ENCODE measurements at places on chromosomes 13 and 19.

DNA sequence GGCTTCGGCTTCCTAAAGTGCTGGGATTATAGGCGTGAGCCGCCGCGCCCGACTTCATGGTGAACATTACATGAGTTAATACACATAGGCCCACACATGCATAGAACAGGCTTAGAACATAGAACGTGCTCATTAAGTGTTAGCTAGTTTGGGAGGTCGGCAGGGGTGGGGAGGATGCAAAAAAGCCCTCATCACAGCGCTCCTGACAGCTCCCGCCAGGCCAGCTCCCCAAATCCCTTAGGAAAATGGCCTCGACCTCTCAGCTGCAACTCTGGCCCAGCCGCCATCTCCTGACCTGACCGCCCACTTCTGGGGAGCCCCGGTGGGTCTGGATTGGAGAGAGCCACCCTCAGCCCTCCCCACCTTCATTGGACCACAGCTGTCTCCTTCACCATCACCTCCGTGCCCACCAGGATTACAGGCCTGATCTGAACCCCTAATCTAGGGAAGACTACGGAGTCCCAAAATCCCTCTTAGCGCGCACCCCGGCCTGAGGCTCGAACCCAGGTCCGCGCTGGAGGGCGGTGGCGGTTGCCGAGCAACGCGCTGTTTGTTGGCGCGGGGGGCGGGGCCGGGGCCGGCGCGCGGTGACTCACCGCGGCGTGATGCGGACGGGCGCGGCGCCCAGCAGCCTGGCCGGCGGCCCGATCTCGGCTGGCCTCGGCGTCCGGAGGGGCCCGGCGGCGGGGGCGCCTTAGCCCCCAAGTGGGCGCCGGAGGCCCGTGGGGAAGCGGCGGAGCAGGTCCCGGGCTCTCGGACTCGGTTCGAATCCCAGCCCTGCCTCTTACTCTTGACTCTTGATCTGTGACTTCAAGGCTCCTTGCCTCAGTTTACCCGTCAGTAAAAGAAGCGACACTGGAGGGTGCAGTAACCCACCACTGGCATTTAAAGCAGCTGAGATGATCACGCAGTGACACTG is 26.7 kb upstream of the NANOS3 start:
- DNase-seq, result peak; percentile 68

DNA sequence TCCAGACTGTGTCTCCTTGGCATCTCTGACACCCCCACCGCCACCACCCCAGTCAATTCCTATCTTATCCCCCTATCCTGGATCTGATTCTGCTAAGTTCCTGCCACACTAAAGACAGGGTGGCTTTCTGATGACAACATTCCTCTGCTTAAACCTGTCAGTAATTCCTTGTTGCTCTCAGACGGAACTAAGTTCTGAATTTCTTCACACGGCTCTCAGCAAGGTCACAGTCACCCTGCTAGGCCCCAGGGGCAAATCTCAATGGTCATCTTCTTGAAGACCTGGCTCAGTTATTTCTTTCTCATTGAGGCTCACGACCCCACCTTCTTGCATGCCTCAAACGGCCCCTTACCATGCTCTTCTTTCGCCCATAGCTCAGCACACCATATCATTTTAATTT is 7.6 kb downstream of the ALOX5AP start:
- no peak for DNase-seq

- DNase-seq, result peak; percentile 54
Measured at GRCh38 chr19:41994521-41994971, 516 bp upstream of the ATP1A3 start.

DNA sequence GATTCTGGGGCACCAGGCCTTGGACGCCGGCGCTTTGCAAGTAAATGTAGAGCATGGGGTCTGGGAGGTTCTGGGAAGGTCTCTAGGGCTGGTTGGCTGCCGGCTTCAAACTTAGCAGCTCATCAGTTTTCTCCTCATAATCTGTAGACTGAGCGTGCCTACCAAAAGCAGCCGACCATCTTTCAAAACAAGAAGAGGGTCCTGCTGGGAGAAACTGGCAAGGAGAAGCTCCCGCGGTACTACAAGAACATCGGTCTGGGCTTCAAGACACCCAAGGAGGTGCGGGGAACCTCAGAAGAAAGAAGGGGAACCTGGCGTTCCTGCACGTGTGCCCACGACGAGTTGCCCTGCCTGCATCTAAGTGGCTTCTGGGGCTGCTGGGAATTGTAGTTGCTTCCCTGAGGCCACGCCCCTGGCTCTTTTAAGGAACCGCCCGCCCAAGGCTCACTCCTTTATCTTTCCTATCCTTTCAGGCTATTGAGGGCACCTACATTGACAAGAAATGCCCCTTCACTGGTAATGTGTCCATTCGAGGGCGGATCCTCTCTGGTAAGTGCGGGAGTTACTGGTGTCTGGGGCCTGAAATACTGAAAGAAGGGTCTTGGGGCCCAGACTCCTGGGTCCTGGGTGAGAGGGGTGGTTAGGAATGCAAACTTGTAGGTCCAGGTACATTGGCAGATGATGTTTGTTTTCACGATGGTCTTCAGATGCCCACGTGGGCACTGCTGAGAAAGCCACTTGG is 984 bp downstream of the RPS11 start:
- peak; percentile 70 for DNase-seq

All from activated CD8-positive, alpha-beta memory T cell treated with anti-CD3 and anti-CD28 coated beads, Interleukin-2, amount 50 U/mL, for 4 hours (primary cell).